Dermis microvascular lymphatic vessel endothelial cell (primary cell): ENCODE measurements at places on chromosomes 13 and 19. TPM values are rescaled to one million over a fixed set of nuclear protein-coding genes. Genes with fewer than 3 reads are reported as not detected.

DNA sequence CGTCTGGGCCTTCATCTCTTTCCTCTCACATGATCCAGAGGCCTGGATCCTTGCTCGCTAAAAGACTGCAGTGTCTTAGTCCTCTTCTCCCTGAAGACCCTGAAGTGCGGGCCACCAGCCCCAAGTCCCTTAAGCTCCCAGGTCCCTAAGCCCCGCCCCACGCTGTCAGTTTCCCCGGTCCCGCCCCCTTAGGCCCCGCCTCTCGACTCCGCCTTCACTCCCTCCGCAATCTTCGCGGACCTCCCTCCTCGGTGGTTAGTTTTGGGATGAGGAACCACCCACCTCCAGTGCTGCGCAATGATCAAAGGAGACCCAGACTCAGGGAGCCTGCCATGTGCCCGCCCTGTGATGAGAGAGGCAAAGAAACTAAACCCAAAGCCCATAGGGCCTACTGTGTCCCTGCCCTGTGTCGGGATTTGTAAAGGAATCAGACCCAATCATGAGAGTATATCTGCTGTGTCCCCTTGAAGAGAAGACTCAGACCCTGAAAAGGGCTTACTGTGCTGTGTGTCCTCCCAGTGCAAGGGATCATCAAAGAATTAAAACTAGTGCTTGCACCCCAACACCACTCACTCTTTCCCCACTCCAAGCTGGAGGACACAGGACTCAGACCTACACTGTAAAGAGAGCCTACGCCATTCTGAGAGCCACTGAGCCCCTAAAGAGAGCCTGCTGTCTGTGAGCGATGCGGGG, 3.0 kb upstream of the COX6B1 start:
- DNase-seq: peak; percentile 52

- no peak for DNase-seq
These were observed 12.9 kb upstream of the CACTIN start for GRCh38 chr19:3639479-3639878.

The MAG gene
- 0.63 TPM in 1 of 2 replicates, not detected in the other for total RNA-seq

DNA sequence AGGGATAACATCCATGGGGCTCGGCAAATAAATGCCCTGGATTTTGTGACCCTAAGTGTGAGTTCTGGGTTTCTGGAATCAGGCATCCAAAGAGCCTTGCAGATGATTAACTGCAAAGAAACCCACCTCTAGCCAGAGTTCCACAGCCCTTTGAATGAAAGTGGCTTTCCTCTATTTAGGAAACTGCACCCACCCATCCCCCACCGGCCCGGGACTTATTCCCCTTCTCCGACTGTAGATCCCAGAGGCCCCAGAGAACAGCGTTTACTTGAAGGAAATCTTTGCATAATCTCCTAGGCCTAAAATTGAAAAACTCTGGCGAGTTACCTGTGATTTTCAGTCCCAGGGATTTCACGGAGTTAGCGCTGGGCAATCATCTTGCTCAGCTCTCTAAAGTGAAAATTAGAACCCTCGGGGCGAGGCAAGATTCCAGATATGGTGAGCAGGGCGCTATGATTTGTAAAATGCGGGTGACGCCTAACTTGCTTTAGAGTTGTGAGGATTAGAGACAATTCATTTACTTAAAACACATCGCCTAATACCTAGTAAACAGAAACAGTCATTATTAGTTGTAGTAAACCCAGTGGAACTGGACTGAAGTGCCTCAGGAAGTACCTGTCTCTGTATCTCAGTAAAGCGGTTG, 9.4 kb downstream of the URAD start:
- DNase-seq: no peak

The PLIN5 gene
- total RNA-seq: 3.5 and 11.1 TPM in 2 replicates

GRCh38 chr13:111119966-111120365, 4.9 kb downstream of the ARHGEF7 start:
- no peak for DNase-seq

- DNase-seq: no peak
These were observed 800.2 kb downstream of the EFNB2 start for GRCh38 chr13:105735281-105735680.

GRCh38 chr13:32362574-32362973, 47.3 kb downstream of the BRCA2 start:
- DNase-seq: no peak

The USHBP1 gene
- total RNA-seq: 20.9 and 37.4 TPM in 2 replicates

GRCh38 chr19:8320564-8321066, 560 bp downstream of the NDUFA7 start:
- DNase-seq: no peak

The IRGC gene
- not detected in 2 replicates for total RNA-seq

DNA sequence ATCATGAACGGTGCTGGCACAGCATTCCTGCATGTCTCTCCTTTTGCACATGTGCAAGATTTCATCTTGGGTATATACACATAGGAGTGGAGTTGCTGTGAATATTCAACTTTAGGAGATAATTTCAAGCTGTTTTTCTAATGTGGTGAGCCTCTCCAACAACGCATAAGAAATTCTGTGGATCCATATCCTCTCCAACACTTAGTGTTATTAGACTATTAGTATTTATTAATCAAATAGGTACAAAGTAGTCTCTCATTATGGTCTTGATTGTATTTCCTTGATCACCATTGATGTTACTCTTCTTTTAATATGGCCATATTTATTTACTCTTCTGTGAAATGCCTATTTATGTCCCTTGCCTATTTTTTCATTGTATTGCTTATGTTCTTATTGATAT, 114.5 kb downstream of the URI1 start:
- no peak for DNase-seq

DNA sequence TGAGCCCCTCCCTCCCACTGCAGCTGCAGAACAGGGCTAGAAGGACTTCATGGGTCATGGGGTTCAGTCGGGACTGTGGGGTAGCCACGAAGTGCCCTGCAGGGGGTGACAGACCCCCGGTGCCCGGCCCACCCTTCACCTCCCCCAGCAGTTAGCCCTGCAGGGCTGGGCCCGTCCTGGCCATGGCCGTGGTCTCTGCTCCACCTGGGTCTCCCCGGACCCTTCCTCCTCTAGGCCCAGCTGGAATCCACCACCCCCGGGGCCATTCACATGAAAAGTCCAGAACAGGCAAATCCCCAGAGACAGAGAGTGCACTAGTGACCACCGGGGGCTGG, 17.3 kb downstream of the MKNK2 start:
- no peak for DNase-seq

DNA sequence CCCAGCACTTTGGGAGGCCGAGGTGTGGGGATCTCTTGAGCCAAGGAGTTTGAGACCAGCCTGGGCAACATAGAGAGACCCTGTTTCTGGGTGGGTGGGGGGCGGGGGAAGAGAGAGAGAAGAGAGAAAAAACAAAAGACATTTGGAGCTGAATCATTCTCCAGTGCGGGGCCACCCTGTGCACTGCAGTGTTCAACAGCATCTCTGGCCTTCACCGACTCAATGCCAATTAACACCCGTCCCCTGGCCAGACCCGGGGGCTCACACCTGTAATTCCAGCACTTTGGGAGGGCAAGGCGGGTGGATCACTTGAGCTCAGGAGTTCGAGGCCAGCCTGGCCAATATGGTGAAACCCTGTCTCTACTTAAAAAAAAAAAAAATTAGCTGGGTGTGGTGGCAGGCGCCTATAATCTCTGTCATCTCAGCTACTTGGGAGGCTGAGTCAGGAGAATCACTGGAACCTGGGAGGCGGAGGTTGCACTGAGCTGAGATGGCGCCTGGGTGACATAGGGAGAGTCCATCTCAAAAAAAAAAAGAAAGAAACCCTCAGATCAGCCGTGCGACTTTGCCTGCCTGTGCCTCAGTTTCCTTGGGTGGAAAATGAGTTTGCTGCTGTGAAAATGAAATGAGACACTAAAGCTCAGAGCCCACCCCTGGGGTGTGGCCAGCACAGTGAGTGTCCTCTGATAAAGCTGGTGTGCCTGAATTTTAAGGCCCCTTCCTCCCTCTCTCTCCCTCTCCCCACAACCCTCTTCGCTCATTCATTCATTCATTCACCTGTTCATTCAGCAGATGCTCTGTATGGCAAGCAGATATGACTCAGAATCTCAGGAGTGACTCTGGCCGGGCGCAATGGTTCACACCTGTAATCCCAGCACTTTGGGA, 6.4 kb downstream of the KLF2 start:
- DNase-seq: peak; percentile 35

DNA sequence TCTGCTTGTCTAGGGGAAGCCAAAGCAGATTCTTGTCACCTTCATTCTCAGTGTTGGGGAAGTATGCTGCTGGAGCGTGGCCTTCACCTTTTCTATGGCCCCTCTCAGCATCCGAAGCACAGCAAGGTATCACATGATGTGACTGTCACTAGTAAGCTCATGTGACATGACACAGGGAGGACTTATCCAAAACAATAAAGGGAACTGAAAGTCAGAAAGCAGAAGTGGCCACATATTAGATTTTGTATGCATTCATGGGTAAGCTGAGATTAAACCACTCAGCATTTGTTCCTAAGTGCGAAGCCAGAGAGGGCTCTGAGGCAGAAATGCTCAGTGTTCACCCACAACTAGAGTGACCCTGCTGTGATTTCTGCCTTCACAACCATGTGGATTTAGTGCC, 72.8 kb upstream of the PCDH8 start:
- no peak for DNase-seq

GRCh38 chr13:51148952-51149573, 38.0 kb upstream of the C13orf42 start:
- DNase-seq: peak; percentile 58

The KRTDAP gene
- not detected in 2 replicates for total RNA-seq

GRCh38 chr19:49497047-49497788, 984 bp downstream of the RPS11 start:
- DNase-seq: peak; percentile 53

The COLGALT1 gene
- total RNA-seq: 57.9 and 60.7 TPM in 2 replicates

DNA sequence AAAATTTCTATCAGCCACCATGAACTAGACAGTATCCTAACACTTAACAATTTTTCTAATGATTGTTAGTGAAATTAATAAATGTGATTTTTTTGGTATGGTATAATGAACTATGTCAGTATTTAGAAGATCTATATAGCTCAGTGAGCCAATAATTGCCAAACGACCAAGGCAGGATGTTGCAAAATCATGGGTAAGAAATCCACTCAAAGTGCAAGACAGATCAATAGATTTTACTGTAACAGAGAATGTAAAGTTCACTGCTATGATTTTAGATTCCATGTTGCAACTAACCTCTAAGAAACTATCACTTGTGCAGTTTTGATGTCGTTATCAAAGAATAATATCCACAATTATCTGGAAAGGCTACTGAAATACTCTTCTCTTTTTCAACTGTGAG, 44.0 kb upstream of the MYCBP2 start:
- DNase-seq: no peak

DNA sequence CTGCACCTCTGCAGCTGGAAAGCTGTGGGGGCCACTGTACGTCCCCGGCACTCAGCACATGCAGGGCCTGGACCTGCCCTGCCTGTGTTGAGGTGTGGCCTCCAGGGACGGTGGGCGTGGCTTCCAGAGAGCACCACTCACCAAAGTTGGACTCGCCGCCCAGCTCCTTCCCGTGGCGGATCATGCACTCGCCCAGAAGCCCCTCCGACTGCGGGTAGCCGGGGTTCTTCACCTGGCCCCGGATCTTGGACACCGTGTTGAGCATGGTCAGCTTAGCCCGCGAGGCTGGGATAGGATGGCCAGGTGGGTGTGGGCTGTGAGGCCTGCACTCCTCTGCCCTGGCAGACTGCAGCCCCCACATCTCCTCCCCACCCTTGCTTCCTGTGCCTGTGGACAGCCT, 22.0 kb downstream of the MPND start:
- no peak for DNase-seq

The SLC6A16 gene
- total RNA-seq: 0.26 and 0.51 TPM in 2 replicates

The CLDN10 gene
- 0.13 and 1.4 TPM in 2 replicates for total RNA-seq

DNA sequence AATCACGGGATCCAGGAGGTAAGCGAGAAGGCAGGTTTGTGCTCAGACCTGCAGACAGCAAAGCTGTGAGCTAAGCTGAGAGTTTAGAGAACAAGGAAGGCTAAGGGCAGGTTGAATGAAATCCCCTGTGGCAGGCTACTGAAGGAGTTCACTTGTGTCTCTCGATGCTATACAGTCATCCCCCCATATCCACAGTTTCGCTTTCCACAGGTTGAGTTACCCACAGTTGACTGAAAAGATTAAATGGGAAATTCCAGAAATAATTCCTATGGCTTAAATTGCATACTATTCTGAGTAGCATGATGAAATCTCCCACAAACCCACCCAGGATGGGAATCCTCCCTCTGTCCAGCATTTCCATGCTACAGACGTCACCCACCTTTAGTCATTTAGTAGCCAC, 49.6 kb downstream of the ABCC4 start:
- no peak for DNase-seq

The RFPL4A gene
- total RNA-seq: 1.3 and 3.4 TPM in 2 replicates

DNA sequence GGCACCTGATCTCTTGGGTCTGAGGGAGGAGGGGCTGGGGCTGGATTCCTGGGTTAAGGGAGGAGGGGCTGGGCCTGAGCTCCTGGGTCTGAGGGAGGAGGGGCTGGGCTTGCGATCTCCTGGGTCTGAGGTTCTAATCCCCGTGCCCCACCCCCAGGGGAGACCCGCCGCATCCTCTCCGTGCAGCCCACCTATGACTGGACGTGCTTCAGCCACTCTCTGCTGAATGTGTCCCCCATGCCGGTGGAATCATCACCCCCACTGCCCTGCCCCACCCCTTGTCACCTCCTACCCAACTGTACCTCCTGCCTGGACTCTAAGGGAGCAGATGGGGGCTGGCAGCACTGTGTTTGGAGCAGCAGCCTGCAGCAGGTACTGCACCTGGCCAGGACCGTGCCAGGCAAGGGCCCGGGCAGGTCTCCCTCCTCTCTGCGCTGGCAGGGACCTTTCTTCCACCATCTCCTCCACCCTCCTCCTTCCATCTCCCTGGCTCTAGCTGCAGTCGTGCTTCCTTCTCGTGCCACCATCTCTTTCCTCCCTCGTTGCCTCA, 27.1 kb downstream of the CNFN start:
- no peak for DNase-seq

DNA sequence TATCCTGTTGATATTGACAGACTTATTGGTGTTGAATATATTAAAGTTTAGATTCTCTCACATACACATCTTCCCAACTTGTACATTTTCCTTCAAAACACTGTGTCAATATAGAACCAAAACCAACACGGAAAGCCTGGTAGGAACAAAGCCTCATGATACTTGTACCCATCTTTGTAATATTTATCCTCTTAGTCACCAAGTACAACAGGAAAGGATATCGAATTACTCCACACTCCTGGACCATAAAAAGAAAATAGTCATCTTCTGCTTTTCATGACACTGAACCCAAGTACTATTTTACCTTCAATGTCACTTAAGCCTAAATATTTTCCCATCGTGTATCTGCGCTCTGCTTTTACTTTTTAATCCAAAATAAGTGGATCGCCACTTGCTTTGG, 702.9 kb upstream of the PCDH9 start:
- no peak for DNase-seq
